A172 (cell line): ENCODE measurements at places on chromosomes 3 and 15. TPM values are rescaled to one million over a fixed set of nuclear protein-coding genes. Genes with fewer than 3 reads are reported as not detected.

Gene ST8SIA2
- total RNA-seq: 0.69 TPM in 1 of 2 replicates, not detected in the other

- DNase-seq: no peak
Measured at GRCh38 chr3:109098079-109098644, 19.8 kb downstream of the MORC1 start.

Gene HIGD2B
- total RNA-seq: not detected in 2 replicates

DNA sequence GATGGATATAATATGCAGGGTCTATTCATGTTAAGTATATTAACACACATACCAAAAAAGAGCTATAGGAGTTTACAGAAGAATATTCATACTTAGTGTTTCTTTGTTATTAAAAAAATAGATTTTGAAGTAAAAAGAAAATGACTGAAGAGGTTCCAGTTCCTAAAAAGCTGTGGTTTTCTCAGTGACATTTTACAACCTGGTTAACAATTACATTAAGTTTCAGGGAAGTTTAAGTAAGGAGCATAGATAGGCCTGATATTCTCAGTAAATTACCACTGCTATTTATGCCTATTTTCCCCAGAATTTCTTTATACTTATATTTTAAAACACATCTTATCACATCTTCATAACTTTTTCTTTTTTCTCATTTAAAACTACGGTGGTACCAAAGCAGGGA lies 43.6 kb upstream of the SPTSSB start:
- DNase-seq: no peak

Gene SLC12A1
- total RNA-seq: not detected in 2 replicates

GRCh38 chr3:183553334-183554026 lies 2.0 kb downstream of the KLHL6 start:
- no peak for DNase-seq
